Pancreas (tissue), 10 donors: ENCODE measurements at places on chromosomes 1 and 21.
A peak's percentile ranks its signal among the peaks of the same experiment; 100 is the strongest.

DNA sequence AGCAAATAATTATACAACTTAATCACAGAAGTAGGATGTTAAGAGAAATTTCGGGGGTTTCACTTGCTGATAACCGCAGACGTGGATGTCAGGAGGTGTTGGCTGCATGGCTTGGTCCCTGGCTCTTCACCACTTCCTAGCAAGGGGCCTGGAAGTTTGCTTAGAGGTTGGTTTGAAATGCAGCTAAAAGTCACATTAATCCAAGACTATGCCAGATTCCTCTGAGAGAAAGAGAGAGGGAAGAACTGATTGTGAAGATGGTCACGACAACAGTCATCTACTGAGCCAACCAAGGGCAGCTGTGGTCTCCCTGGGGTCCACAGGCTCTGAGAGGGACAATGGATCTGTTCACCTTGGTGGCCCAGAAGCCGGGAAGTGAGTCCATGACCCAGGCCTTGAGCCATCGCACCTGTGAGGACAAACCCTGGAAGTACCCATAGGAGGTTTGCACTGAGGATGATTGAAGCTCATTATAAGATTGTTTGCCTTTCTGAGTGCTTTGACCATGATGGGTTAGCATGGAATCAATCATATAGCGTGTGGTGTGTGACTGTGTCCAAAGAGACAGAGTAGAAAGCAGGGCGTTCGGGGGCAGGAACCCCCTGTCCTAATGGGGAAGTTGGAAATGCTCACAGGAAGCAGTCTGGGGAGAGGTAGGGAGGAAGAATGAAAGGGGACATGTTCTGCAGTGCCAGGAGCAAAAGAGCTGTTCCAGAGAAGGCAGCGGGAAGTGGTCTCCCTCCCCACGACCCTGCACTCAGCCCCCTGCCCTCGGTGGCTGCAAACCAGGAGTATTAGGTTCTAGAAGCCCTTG, 47.1 kb downstream of the UMODL1 start:
- DNase-seq: no peak

DNA sequence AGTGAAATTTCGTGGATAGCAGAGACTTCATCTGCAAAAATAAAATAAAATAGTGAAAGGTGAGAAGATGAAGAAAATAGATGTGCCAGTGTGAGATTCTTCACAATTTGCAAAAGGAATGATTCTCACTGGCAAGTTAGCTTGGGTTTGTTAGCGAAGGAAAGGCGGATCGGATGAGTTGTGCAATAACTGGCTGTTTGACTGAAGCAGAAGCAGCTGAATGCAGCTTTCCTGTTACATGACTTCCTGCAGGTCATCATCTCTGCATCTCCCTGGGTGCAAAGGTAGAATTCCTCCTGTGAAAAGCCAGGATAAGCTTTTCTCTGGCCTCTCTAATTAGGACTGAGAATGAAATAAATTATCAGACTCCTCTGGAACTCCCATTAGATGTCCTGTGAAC, 263.1 kb upstream of the CHRM3 start:
- DNase-seq: no peak

DNA sequence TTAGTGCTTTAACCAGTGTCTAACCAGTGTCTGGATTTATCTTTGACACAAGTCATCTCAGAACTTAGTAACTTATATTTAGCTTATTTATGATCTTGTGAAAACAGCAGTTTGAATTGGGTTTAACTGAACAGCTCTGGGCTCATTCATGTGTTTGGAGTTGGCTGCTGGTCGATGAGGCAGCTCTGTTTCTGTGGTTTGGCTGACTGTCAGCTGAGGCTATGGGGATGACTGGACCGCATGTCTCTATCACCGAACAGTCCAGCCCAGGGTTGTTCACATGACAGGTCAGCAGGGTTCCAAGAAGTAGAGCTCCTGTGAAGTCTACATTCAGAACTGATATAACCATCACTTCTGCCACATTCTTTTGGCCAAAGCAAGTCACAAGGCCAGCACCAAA, 29.1 kb upstream of the C21orf91 start:
- no peak for DNase-seq

DNA sequence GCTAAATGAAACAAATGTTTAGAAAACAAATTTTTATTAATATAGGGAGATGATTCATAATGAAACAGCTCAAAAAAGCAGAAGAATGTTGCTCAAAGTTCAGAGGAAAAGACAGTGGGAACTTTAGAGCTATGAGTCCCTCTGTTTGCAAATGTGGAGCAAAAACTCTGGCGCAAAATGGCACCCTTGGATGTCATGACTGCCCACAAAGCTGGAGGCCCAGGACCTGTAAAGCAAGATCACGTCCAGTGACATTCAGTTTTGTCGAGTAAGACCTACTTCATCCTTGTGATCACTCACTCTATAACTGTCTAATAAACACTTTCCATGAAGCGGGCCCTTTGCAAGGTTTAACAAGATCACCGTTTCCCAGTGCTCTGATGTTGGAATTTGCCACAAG, 9.1 kb upstream of the EXO1 start:
- no peak for DNase-seq

DNA sequence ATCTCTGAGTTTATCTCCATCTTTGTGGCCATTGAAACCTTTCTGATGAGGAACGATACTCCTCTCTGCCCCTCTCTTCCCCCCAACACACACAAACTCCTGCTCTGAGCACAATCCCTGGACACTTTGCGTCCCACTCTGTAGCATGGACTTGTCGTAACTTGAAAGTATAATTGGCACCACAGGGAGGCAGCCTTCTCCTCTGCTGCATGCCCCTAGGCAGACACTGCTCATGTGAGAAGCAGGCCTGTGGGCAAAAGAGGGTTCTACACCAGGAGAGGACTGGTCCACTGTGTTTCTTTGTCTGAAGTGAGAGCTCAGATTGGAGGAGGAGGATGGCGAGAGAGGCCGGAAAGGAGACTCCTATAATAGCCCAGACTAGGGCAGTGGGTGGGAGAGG, 3.8 kb upstream of the PARS2 start:
- DNase-seq: no peak

GRCh38 chr1:26368006-26368405, 4.5 kb downstream of the ZNF683 start:
- DNase-seq: no peak

DNA sequence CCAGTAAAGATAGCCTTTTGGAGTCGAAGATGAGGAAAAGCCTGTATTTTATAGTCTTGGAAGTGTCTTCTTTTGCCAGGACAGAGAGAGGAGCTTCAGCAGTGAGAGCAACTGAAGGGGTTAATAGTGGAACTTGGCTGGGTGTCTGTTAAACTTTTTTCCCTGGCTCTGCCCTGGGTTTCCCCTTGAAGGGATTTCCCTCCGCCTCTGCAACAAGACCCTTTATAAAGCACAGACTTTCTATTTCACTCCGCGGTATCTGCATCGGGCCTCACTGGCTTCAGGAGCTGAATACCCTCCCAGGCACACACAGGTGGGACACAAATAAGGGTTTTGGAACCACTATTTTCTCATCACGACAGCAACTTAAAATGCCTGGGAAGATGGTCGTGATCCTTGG, at the start of gene VCAM1:
TSS of gene VCAM1 (plus strand) at position 253 of the 400 bp plus-strand sequence. CDS start at position 372, 119 bp downstream.
- no peak for DNase-seq

DNA sequence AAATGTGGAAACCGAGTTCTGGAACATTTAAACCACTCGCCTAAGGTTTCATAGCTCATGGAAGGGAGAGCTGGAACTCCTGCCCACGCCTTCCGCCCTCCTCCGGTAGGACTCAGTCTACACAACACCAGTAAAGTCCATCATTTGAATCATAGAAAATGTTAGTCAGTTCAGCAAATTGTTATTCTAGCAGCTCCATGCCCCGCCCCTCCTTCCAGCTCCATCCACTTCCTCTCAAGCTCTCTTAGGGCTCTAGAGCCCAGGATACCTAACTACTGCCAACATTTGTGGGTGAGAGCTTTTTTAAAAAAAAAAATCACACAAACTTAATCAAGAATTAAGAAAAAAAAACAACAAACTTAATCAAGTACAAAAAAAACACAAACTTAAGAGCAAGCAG, 121.8 kb downstream of the TBX15 start:
- no peak for DNase-seq

DNA sequence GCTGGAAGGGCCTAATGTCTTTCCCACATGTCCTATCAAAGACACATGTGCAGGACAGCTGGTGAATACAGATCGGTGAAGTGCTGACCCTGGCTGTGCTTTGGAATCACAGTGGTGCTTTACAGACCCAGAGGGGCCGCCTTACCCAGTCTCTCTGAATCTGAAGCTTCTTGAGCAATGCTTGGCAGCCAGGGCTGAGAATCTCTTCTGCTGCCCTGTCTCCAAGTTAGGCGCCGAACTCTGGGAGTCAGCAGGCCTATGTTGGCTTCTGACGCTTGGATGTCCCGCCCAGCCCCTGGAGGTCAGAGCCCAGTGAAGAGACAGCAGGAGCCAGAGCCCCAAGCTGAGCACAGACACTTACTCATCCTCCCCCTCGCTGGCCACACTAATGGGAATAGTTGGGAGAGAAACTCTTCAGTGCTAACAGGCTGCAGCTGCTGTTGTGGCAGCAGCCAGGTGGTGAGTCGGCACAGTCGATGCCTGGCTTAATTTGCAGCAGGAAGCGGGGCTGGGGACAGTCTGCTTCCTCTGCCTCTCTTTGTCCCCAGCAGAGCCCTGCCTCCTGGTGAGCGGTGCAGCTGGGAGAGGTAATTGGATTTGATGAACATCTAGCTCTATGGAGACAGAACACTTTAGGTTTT, 68.1 kb downstream of the URB2 start:
- DNase-seq: peak; percentile 34

DNA sequence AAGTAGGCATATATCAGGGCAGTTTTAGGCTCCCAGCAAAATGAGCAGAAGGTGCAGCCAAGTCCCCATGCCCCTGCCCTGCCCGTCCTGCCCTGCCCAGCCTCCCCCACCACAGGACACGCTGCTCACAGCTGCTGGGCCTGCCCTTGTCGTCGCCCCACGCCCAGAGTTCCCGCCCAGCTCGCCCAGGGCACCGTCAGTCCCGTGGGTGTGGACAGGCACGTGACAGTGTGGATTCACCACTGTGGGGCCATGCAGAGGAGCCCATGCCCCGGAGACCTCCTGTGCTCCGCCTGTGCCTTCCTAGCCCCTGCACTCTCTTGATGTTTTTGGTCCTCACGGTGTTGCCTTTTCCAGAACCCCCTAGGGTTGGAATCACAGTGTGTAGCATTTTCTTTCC, 7.0 kb downstream of the FAAP20 start:
- no peak for DNase-seq

DNA sequence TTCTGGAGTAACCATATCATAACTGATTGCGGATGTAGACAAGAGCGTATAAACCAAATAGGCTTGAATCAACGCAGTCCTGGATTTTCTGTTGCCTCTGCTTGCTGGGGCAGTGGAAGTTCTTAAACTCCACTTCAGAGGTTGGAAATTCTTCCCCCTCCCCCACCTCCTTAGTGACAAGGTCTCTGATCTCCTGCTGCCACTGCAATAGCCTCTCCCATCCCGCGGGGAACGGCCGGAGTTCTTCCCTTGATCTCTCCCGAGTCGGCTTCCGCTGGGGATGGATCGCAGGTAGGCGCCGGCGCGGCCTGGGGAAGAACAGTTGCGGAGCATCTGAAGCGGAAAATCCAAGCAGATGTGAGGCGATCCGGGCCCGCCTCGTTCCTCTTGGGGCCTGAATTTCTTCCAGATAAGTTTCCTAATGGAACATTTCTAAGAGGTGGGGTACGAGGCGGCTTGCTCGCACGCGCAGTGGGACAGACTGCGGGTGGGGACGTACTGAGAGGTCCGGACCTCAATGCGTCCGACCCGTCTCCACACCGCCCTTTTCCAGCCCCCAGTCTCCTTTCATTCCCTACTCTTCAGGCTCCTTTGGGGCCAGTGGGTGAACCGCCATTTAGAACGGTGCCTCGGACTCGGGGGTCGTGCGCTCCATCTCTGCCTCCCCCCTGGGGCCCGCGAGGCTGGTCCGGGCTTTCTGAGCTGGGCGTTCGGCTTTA, 3.1 kb upstream of the SIM2 start:
- DNase-seq: no peak

DNA sequence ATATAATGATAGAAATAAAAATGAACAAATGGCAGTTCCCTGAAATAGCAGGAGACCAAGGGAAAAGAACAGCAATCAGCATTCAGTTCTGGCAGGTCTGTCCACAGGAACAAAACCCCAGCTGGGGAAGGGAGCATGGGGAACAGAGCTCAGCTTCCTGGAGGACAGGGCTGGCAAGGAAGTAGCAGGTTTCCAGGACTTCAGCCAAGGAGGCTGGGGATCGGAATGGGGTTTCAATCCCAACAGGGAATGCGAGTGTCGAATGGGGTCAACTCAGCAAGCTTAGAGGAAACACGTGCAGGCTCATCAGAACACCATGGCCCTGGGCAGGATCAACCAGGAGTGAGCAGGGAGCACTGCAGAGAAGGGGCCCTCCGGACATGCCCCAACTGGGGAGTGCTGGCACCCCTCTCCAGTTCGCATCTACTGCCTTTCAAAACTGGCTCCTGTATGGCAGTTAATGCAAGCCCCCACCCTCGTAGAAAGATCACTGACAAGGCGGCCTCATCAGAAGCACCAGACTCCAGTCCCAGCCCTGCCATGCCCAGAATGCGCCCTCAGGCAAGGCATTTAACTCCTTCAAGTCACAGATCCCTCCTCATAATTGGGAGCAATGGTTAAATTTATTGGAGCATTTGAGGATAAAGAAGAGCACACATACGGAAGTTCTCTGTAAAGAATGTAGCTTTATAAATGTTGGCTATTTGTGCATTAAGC, 72.4 kb downstream of the SEC16B start:
- DNase-seq: no peak

DNA sequence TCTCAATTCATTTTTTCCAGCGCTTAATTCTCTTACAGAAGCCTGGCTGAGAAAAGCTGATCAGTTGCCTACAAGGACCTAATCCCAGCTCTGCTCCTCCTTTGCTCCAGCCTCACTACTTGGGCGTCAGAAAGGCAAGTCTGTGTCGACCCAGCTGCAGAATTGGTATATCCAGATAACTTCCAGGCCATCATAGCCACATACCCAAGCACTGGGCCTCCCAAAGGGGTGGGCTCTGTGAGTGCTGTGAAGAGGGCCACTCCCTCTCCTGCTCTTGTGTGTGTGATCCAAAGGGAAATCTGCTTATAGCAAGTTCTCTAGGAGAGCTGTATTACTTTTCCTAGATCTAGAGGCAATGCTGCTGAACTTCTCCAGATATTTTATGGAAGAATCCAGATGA, 18.1 kb downstream of the LMOD1 start:
- no peak for DNase-seq

DNA sequence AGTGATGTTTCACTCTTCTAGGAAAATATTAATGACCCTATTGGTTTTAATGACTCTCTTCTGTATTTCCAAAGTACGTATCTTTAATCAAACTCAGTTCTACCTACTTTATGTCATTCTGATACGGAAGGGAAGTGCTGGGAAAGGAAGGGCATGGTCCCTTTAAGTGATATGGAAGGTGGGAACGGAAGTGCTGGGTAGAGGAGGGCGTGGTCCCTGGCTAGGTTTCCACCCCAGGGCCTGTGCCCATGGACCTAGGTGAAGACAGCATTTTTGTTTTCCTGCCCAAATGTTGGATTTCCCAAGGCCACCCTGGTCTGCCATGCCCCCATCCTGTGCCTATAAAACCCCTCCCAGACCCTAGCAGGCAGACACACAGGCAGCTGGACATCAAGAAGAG, 24.0 kb downstream of the RGS4 start:
- no peak for DNase-seq
